ENCODE measurements at places on chromosomes 2 and 18. TPM values are rescaled to one million over a fixed set of nuclear protein-coding genes. Genes with fewer than 3 reads are reported as not detected.

The PAX8 gene
- 0.74 TPM for total RNA-seq

The SPEG gene
- 2.0 TPM for total RNA-seq

The NEB gene
- total RNA-seq = 0.40 TPM

The SAG gene
- not detected for total RNA-seq

GRCh38 chr2:54058449-54058848 is 57.0 kb upstream of the ACYP2 start:
- H3K4me3 ChIP-seq = no peak overlapping the region
- no peaks in the 10 kb centered on the region for H3K27me3 ChIP-seq
- peaks cover 13% of the 10 kb centered on the region for H3K4me1 ChIP-seq
- H3K27ac ChIP-seq = no peak overlapping the region
- peaks cover 3% of the 10 kb centered on the region for H3K36me3 ChIP-seq
- DNase-seq = no peak

- H3K27me3 ChIP-seq = no peaks in the 10 kb centered on the region
- H3K27ac ChIP-seq = no peak overlapping the region
- peak; percentile 65 for DNase-seq
- H3K4me1 ChIP-seq = peaks cover 11% of the 10 kb centered on the region
- no peaks in the 10 kb centered on the region for H3K36me3 ChIP-seq
- no peak overlapping the region for H3K4me3 ChIP-seq
Observed at GRCh38 chr18:10490401-10491165, 35.2 kb upstream of the NAPG start.
